Bronchial epithelial cell (primary cell): ENCODE measurements at places on chromosomes 16 and 17. TPM values are rescaled to one million over a fixed set of nuclear protein-coding genes. Genes with fewer than 3 reads are reported as not detected.

DNA sequence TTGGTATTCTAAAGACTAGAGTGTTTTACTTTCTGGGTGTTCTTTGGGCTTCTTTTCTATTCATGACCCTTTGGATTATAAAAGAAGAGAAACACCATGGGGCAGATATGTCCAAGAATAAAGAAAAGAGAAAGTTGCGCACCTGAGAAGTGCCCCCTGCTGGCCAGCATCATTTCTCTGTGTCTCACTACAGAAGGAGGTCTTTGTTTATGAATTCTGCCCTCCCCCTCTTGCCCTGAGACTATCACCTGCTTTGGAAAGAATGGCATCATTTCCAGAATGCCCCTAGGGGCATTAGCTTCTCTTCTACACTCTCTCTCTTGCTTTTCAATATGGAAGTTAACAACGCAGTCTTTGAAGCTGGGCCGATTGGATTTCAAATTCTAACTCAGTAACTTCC lies 45.0 kb downstream of the CDH13 start:
- no peak for DNase-seq

- no peak for DNase-seq
These were observed 537 bp upstream of the GJC1 start for GRCh38 chr17:44830359-44831288.

Gene DLX4
- not detected in 2 replicates for total RNA-seq

Gene FAM171A2
- total RNA-seq, result 0.53 and 0.90 TPM in 2 replicates

GRCh38 chr17:68417317-68417716 lies 40.0 kb downstream of the WIPI1 start:
- DNase-seq, result no peak

- no peak for DNase-seq
These were observed 391.1 kb downstream of the SOX9 start for GRCh38 chr17:72511874-72512273.

Gene ASB16
- total RNA-seq, result not detected in 2 replicates

DNA sequence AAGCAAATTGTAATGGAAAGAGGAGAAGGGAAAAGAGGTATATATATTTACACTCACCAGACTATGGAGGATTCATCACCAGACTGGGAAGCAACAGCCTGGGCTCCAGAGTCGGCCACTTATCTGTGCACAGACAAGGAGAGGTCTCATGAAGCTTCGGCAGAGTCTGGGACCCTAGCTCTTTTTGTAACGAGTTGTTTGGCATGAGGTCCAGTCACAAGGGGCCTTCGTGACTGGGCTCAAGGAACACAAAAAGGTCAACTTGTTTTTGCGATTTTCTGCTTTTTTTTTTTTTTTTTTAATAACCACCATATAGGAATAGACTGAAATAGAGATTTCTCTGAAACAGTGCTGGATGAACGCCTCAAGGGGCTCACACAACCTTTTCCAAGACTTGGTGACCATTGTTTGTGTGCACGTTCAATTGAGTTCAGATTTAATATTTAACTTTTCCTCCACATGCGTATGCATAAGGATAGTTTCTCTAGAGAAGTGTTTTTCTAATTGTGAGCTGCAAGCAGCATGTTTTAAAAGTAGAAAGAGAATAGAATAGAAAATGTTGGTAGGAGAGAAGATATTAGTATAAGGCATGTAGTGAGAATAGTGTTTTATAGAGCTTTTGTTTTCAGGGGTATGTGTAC lies 25.8 kb downstream of the BPTF start:
- no peak for DNase-seq

DNA sequence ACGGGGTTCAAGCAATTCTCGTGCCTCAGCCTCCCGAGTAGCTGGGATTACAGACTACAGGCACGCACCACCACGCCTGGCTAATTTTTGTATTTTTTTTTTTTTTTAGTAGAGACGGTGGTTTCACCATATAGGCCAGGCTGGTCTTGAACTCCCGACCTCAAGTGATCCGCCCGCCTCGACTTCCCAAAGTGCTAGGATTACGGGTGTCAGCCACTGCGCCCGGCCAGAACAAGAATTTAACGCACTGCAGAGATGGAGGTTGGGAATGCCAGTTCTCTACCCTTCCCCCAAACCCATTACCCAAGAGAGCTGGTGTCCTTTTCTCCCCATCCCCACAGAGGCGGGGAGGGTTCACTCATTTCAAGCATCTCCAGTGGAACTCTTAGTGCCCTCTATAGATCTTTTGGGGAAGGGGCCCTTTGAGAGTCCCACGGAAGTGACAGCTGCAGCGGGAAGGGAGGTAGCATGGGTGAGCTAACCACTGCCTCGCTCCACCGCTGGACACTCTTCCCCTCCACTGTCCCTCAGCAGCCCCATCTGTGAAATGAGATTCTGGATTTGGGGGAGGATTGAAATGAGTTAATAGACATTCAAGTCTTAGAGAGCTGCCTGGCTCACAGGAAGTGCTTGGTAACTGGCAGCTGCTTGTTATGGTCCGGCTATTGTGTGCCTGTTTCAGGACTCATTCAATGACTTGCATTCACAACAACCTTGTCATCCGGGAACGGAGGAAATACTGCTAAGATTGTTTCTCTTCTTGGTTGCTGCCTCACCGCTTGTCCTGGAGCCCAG lies 3.5 kb upstream of the UBALD2 start:
- peak; percentile 32 for DNase-seq

DNA sequence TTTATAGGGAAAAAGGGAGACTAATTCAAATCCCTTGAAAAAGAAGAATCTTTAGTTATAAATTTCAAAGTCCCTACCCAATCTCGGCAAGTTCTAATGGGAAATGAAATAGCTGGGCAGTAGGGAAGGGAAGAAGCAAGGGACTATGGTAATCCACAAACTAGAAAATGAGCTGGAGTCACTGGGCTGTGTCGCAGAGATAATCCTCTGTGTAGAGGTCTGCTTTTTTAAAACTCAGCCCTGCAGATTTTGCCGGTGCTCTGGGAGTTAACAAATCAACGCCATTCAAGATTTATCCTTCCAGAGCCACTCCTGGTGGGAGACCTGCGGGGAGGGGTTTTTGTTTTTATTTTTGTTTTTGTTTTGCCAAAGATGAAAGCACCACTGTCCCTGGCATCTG lies 20.8 kb downstream of the SNX11 start:
- no peak for DNase-seq

GRCh38 chr17:67718325-67718941 lies 697 bp downstream of the NOL11 start:
- peak; percentile 47 for DNase-seq

GRCh38 chr17:48178317-48178716 lies 70.8 kb downstream of the SNX11 start:
- DNase-seq, result no peak

DNA sequence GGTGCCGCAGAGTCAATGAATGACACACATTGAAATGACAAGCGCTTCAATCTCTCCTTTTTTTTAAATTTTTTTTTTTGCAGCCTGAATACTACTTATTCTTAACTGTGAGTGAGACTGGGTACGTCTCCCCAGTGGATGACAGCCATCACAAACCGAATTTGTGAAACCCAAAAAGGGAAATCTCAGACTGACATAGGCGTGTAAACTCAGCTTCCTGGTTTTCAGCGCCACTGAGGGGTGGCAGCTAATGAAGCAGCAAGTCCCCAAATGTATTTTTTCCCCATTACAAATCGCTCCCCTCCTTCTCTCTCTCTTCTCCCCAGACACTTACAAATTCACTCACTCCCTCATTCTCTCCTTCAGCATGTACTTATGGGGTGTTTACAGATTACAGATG lies 196.0 kb downstream of the MAF start:
- DNase-seq, result no peak

DNA sequence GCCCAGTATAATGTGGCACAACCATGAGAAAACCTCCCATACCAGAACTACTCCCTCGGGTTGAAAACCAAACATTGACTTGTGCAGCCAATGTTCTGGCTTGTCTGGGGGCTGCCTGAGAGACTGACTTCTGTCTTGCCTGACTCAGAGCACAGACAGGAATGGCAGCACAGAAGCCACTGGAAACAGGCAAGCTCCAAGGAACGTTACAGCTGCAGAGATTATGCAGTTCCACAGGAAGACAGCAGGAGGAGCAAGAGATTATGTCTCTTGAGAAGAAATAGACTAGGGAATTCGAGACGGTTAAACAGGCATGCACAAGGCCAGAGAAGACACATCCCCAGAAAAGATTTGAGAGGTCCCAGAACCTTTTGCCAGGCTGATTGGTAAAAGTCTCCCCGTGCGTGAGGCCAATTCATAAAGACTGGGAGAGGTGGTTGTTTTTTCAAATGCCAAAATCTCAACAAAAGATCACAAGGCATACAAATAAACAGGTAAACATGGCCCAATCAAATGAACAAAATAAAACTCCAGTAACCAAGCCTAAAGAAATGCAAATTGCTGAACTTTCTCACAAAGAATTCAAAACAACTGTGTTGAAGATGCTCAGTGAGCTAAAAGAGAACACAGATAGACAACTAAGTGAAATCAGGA lies 90.6 kb upstream of the CDH5 start:
- DNase-seq, result peak; percentile 97

GRCh38 chr17:35596530-35597233 lies 9.6 kb downstream of the AP2B1 start:
- no peak for DNase-seq

DNA sequence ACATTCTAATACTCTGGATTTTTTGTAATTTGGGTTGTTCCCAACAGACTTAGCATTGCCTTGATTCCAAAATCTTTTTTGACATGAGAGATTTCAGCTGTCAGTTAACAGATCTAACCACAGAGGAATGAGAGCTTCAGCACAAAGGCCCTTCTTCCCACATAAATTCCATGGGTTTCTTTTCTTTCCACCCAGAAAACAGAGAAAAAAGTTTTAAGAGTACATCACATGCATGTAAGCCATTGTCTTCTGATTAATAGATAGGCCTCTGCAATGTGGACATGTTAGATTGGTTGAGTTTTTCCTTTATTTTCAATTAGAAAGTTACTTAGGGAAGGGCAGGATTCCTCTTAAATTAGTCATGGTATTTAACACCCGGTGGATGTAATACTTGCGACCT lies 939 bp downstream of the MYH8 start:
- no peak for DNase-seq

DNA sequence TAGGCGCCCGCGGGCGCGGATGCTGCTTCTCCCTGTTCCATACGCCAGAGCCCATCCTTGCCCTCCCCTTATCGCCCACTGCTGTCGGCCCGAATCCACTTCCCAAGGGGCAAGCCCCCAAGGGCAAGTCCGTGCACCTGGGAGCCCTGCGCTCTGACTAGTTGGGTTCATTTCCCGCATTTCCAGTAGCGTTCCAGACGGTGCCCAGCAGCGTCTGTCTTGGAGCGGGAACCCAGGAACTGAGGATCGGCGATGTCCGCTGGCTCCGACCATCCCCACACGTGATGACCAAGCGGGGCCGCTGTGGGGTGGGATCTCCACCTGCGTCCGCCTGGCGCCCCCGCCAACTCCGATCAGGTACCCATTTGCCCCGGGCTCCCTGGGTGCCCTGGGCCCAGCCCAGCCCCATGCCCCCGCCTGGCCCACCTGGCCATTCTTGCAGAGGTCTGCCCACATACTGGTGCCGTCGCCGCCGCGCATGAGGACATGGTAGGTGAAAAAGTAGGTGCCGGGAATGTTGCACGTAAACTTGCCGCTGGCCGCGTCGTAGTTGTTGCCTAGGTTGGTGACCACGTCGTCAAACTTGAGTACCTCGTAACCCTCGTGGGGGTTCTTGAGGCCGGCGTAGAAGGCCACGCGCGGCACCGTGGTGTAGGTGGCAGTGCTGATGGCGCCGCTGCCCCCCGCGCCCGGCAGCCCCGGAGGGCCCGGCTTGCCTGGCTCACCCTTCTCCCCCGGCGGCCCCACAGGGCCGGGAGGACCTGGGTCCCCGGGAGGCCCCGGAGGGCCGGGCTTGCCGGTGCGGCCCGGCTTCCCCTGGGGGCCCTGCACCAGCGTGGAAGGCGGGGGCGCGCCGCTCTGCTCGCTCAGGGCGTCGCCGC lies 837 bp downstream of the C1QL1 start:
- no peak for DNase-seq

Gene DPEP3
- not detected in 2 replicates for total RNA-seq

- no peak for DNase-seq
These were observed 312.2 kb upstream of the GOT2 start for GRCh38 chr16:59046335-59046734.

DNA sequence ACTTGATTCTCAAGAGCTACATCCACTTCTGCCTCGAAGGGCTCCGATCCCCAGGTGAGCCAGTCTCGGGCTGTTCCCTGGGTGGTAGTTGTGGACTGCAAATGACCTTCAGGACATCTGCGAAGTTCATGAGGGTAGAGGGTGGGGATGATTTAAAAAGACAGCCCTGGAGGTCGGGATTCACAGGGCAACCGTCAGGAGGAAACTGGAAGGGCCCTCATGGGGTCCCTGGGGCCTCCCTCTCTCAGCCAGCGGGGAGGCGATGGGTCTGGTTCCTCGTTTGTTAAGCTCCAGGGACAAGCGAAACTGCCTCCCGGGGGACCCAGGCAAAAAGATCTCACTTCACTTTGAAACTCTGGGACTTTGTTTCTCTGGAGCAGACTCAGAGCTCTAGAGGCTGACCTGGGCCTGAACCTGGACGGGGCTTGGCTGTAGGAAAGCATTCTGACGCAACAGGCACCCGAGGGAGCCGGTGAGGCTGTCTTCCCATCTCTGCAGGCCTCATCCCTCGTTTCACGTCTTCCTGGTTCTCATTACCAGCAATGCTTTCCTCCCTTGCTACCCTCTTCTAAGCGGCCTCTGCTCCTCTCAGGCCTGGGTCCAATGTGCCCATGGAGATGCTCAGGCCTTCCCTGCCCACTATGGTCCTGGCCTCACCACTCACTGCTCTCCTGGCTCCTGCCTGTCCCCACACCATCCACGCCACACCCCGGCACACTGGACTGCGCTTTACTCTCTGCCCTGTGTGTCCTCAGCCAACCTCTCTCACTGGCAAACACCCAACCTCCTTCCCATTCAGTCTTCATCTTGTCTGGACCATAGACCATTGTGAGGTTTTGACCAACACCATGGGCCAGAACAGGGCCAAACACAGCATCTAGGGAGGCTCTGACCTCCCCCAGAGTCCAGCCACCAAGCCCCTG lies 214.2 kb upstream of the TNRC6C start:
- DNase-seq, result no peak

Gene PRKCA
- 3.1 and 4.7 TPM in 2 replicates for total RNA-seq

- DNase-seq, result no peak
These were observed 97.0 kb downstream of the PRKCA start for GRCh38 chr17:66399441-66399840.

GRCh38 chr17:82495844-82496528 lies 23.5 kb upstream of the FOXK2 start:
- DNase-seq, result peak; percentile 92

- DNase-seq, result peak; percentile 3
These were observed 4.7 kb upstream of the IRF8 start for GRCh38 chr16:85894266-85894665.

Gene MMP28
- total RNA-seq, result 18.7 and 42.6 TPM in 2 replicates

DNA sequence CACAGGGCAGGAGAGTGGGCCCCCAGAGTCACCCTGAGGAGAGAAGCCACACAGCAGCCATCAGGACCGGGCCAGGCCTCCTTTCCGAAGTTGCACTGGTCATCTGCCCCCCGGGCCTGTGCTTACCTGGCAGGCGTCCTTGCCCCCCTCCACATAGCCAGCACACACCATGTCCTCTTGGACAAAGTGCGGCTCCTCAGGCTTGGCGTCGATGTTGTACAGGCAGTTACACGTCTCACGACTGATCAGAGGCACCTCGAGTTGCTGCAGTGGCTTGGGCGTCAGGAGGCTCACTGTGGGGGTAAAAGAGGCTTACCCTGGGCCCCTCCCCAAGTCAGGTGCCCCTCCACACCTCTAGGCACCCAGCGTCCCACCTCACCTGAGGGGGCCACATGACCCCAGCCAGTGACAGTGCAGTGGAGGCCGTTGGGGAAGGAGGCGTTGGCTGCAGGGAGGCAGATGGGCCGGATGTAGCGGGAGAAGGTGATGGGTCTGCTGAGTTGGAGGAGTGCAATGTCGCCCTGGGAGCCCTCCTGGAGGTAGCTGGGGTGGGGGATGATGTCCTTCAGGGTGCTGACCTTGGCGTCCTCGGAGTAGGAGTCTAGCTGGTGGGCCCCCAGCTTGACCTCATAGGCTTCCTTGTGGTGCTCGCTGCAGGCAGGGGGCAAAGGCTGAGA lies 3.1 kb downstream of the PRSS8 start:
- no peak for DNase-seq
